Frontal cortex (tissue), 4 donors: ENCODE measurements at places on chromosomes 2 and 18. TPM values are rescaled to one million over a fixed set of nuclear protein-coding genes. Genes with fewer than 3 reads are reported as not detected.

The CHST10 gene
- 82.3 TPM for total RNA-seq

The PMAIP1 gene
- total RNA-seq = 0.82 TPM

DNA sequence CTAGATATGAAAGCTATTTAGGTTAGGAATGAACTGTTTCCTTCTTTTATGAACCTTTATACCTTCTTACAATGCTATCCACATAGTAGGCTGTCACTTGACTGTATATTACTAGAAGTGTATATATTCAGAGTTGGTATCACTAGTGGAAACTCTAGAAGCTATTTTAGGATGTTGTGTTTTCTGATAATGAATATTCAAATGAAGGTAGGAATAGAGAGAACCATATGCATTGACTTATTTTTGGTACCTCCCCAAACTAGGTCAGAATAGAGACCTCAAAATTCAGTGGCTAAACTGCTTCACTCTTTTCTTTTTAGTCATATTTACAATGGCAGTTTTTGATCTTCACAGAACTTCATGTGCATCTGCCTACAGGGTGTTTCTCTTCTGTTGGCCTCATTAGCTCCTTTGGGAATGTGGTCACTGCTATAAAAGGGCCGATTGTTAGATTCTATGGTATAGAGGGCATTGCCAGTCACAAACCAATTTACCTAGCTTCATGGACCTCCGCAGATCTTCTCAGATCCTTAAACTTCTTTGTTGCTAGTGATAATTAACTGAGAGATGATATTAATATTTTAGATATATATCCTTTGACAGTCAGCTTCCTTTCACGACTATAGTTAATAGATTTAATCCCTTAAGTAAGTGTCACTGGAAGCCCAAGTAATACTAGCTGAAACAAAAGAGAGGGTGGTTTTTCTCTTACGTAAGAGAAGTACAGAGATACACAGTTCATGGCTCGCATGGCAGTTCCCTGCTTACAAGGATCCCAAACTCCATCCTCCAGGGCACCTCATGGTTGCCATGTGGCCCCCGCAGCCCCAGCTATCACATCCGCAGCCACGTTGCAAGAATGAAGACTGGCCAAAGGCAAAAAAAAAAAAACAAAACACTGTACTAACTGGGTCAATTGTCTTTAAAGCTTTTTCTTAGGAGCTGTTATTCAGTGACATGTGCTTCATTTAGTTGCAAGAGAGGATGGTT lies 61.0 kb downstream of the TSPYL6 start:
- no peak for DNase-seq

DNA sequence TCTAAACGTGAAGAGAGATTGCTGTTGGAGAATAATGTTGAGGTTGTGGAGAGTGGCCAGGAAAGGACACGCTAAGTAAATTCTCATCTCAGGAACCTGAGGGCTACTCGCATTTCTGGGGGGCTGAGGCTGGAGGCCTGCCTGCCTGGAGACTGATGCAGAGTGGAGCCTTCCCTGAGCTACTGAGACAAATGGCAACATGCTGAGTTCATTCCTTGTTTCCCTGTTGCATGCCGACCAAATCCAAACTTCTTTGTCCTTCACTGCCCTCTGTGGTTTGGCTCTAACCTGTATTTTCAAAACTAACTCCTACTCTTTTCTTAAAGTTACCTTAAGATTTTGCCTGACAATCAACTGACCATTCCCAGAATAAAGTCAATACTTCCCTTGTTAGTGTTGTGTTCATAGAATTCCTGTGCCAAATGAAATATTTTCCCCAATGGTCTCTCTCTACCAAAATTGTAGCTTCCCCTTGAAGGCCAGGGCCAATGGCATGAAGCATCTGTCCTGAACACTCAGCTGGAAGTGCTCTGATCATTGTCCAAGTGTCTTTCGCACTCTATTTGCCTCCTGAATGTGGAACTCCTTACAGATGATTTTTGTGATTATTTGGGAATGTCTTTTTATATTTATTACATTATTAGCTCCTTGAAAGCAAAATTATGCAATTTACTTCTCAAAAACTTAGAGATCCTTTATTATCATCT lies 1085.6 kb downstream of the SOCS6 start:
- no peak for DNase-seq

DNA sequence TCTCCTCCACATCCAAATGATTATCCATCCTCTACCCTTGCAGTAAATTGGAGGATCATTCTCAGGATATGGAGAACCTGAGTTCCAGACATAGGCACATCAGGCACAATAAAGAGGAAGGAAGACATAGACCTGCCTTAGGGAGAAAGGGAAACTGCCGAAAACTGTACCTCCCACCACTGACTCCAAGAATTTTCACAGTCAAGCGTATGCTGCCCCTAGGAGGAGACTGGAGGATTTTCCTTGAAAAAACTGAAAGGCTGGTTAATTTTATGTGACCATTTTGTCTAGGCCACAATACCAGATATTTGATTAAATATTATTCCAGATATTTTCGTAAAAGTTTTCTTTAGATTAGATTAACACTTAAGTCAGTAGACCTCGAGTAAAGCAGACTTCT lies 638.5 kb upstream of the PKDCC start:
- DNase-seq = no peak

- DNase-seq = no peak
These were observed 472.7 kb downstream of the CMPK2 start for GRCh38 chr2:6392966-6393365.
